ENCODE measurements at places on chromosomes 5 and 9.

DNA sequence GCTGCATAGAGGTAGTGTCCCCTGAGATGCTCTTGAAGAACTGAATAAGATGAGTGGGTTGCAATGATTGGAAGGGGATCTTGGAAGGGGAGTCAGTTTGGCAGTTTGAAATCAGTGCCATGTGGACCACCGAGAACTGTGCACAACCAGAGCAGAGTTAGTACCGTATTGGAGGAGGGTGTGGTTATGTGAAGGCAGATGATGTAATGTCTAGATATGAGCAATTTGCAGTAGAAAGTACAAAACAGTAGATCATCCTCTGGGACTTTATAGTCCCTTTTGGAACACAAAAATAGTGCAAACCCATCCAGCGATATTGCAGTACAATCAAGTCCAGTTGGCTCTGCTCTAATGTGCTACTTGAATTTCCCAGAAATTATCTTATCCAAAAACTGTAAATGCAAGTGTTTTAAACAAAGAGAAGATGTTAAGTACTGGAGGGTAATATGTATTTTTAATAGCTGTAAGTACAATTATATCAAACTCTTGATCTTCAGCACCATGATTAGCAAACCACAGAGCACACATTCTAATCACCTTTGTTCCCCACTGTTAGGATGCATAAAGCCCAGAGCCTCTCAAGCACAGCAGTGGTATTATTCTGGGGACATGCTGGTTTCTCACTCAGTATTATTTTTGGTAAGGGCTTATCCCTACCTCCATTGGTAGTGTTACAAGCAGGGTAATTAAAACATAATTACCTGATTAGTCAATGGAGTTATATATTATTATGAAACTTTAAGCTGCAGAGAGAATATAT lies 41.5 kb downstream of the MEGF10 start:
- no peak for DNase-seq

- DNase-seq = peak; percentile 58
These were observed 10.4 kb downstream of the PTCH1 start for GRCh38 chr9:95506428-95506677.

GRCh38 chr9:97704851-97705250 lies 7.7 kb upstream of the XPA start:
- DNase-seq = no peak

DNA sequence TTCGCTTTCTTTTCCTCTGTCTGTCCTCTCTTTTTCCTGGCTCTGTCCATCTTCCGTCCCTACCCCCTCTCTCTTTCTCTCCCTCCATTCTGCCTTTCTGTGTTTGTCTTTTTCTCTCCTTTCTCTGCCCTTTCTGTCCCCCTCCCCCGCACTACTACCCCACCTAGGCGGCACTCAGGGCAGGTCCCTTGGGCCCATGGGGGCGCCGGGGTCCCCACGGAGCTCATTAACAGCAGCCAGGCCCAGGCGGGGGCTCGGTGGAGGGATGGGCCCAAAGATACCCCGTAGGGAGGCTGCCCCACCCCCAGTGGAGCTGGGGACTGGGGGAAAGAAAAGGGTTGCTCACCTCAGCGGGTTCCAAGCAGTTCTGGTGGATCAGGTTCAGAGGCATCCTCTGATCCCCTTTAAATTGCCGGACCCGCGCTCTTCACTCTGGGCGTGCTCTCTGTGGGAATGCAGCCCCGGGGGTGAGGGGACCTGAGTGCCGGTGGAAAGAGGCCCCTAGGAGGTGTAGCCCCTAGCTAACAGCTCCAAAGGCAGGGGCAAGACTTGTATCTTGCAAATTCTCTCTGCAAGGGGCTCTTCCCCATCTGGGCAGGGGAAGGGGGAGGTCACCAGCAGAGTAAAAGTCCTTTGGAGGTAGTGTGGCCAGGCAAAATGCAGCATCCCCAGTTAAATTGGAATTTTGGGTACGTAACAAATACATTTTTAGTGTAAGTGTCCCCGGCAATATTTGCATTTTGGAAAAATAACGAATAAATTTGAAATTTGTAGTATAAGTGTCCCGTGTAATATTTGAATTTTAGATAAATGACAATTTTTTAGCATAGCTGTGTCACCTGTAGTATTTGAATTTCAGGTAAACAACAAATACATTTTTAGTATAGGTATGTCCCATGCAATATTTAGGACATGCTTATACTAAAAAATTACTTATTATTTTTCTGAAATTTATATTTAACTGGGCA lies 7.4 kb downstream of the LHX2 start:
- DNase-seq = no peak

DNA sequence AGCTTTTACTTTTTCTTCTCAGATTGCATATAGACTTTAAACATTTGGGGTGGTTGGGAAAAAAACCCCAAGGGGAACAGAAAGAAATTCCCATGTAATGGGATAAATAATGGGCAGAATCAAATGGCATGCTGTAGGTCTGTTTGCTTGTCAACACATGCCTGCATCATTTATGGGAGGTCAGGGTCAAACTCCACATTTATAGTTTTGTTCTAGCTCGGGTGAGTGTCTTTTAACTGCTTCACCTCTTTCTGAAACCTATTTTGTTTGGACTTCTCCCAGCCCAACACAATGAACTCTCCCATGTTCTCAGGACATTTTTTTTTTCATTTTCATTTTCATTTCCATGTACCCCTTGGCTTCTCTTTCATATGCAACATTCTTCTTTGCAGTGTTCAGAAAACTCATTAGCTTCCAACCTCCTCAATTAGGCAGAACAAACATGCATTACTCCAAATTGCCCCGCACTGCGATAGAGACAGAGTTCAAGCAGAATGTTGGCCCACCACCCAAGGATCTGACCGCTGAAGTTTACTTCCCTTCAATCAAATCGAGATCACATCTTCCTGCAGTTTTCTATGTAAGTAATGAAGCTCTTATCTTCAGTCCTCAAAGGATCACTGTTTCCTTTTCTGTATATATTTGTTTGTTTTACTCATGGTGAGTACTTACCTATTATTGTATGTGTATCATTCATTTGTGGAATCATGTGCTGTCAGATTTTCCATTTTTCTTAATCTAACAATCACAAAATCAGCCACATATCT lies 354.6 kb downstream of the ZSWIM6 start:
- no peak for DNase-seq
